ENCODE measurements at places on chromosomes 4 and X.

DNA sequence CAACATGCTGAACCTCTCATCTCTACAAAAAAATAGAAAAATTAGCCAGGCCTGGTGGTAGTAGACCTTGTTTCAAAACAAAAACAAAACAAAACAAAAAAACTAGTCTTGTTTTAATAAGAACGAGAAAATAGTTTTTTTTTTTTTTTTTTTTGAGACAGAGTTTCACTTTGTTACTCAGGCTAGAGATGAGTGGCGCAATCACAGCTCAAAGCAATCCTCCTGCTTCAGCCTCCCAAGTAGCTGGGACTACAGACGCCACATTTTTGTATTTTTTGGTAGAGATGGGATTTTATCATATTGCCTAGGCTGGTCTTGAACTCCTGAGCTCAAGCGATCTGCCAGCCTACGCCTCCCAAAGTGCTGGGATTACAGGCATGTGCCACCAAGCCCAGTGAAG lies 47.7 kb upstream of the UGDH start:
- H3K4me3 ChIP-seq: no peak overlapping the region
- H3K27ac ChIP-seq: no peak overlapping the region
- no peak for DNase-seq
- no peaks in the 10 kb centered on the region for H3K36me3 ChIP-seq
- H3K27me3 ChIP-seq: no peaks in the 10 kb centered on the region

- no peaks in the 10 kb centered on the region for H3K4me1 ChIP-seq
- no peaks in the 10 kb centered on the region for H3K27me3 ChIP-seq
- H3K4me3 ChIP-seq: no peak overlapping the region
- H3K27ac ChIP-seq: no peak overlapping the region
- H3K36me3 ChIP-seq: no peaks in the 10 kb centered on the region
These were observed 106.4 kb upstream of the NWD2 start for GRCh38 chr4:37138019-37138653.

DNA sequence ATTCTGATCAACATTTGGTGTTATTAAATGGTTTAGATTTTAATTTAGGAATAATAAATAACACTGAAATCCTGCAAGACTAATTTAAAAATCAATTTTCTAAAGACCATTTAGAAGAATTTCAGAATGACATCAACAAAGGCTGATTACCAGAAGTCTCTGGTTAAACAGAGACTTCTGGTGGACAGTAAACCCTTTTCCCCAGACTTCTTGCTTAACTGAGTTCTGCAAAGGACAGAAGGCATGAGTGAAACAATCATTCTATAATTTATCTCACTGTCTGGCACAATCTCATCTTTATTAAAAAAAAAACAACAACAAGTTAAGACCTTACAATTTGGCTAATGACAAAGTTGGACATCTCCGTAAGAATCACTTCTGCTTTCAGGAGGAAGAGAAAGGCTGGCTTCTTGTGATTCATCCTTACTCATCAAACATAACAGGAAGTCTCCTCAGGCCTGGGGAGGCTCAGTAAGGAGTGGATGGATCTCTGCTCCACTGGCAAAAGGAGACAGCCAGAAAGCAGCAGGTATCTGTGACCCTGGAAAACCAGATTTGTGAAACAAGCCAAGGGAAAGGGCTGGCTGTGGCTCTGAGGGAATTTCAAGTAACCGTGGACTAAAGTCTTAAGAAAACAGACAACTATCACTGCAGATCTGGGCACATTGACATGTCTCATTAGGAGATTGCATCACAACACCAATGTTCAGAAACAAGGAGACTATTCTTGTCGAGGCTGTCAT lies 908 bp upstream of the TLR6 start:
- H3K4me3 ChIP-seq: peak overlapping the region; percentile 79
- no peaks in the 10 kb centered on the region for H3K36me3 ChIP-seq
- peak; percentile 47 for DNase-seq
- peaks cover 3% of the 10 kb centered on the region for H3K27me3 ChIP-seq

DNA sequence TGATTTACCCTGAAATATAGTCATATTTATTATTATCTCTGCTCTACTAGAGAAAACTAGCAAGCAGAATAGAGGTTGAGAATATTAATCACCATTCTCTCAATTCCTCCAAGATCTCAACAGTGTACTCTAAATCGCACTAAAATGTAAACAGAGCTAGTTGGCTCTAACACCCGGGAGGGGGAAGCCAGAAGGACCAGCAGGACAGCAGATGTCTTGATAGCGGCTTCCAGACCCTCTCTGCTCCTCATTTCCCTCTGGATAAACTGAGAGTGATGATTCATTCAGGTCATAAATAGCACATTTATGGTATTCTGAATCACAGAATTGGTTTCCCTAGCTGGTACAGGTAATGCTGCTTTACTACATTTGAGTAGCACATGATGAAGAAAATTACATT lies 82.5 kb downstream of the TBC1D9 start:
- H3K27ac ChIP-seq: no peak overlapping the region
- no peaks in the 10 kb centered on the region for H3K36me3 ChIP-seq
- no peak overlapping the region for H3K4me3 ChIP-seq
- peaks cover 7% of the 10 kb centered on the region for H3K4me1 ChIP-seq
- no peaks in the 10 kb centered on the region for H3K27me3 ChIP-seq

DNA sequence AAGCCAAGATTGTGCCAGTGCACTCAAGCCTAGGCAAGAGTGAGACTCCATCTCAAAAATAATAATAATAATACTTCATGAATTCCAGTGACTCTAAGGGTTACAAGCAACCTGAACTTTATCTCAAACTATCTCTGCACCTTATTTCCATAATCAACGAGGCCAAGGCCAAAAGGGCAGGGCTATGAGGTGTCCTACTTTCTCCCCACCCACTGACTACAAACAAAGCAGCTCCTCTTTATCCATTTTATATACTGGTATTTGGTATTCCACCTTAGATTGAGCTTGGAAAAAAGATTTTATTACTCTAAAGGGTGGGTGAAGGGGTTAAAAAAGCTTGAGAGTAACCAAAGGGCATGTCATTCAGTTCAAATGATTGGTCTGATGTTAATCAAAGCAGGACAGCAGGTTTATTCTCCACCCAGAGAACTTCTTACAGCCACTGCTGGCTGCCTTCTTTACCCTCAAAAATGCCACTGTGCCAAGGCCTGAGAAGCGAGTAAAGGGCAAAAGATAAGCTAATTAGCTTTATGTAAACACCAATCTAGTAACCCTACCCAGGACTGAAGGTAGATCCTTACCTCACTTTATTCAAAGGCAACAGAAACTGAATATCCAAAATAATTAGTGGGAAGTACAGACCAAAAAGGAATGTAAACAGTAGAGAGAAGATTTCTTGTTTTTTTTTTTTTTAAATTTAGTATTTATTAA lies 28.2 kb downstream of the APOO start:
- H3K27ac ChIP-seq: no peak overlapping the region
- H3K4me3 ChIP-seq: no peak overlapping the region
- H3K27me3 ChIP-seq: no peaks in the 10 kb centered on the region
- no peaks in the 10 kb centered on the region for H3K36me3 ChIP-seq
- H3K4me1 ChIP-seq: peaks cover 9% of the 10 kb centered on the region
- no peak for DNase-seq

- no peaks in the 10 kb centered on the region for H3K4me1 ChIP-seq
- H3K27me3 ChIP-seq: peaks cover 3% of the 10 kb centered on the region
- no peaks in the 10 kb centered on the region for H3K36me3 ChIP-seq
These were observed 159.9 kb upstream of the DIPK2B start for GRCh38 chrX:45360571-45360970.

DNA sequence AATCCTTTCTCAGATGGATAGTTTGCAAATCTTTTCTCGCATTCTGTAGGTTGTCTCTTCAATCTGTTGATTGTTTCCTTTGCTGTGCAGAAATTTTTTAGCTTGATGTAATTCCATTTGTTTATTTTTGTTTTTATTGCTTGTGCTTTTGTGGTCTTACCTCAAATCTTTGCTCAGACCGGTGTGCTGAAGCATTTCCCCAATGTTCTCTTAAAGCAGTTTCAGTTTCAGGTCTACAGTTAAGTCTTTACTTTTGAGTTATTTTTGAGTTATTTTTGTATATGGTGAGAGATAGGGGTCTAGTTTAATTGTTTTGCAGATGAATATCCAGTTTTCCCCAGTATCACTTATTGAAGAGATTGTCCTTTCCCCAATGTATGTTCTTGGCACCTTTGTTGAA lies 18.2 kb upstream of the SLC25A14 start:
- no peak for DNase-seq
- H3K4me1 ChIP-seq: peaks cover 2% of the 10 kb centered on the region
- H3K36me3 ChIP-seq: no peaks in the 10 kb centered on the region
- H3K27me3 ChIP-seq: peaks cover 6% of the 10 kb centered on the region
- no peak overlapping the region for H3K27ac ChIP-seq

GRCh38 chrX:122813876-122814275 lies 370.2 kb upstream of the GRIA3 start:
- H3K27me3 ChIP-seq: no peaks in the 10 kb centered on the region
- H3K27ac ChIP-seq: no peak overlapping the region
- H3K4me3 ChIP-seq: no peak overlapping the region
- no peaks in the 10 kb centered on the region for H3K4me1 ChIP-seq
- no peak for DNase-seq
- no peaks in the 10 kb centered on the region for H3K36me3 ChIP-seq

DNA sequence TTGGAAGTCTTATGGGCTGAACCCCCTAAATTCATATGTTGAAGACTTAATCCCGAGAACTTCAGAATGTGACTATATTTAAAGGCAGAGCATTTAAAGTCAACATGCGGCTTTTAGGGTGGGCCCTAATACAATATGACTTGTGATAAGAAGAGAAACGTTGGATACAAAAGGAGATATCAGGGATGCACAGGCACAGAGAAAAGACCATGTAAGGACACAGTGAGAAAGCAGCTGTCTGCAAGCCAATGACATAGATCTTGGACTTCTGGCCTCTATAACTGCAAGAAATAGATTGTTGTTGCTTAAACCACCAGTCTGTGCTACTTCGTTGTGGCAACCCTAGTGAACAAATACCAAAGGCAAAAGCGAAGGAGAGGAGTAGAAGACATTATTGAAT lies 42.2 kb downstream of the GABRG1 start:
- H3K4me1 ChIP-seq: no peaks in the 10 kb centered on the region
- no peaks in the 10 kb centered on the region for H3K27me3 ChIP-seq
- no peaks in the 10 kb centered on the region for H3K36me3 ChIP-seq
- DNase-seq: no peak
- H3K4me3 ChIP-seq: no peak overlapping the region

- H3K36me3 ChIP-seq: no peaks in the 10 kb centered on the region
- DNase-seq: no peak
- H3K27ac ChIP-seq: no peak overlapping the region
- no peaks in the 10 kb centered on the region for H3K27me3 ChIP-seq
- H3K4me1 ChIP-seq: peaks cover 15% of the 10 kb centered on the region
These were observed 2.7 kb upstream of the RTL3 start for GRCh38 chrX:78661836-78662235.

DNA sequence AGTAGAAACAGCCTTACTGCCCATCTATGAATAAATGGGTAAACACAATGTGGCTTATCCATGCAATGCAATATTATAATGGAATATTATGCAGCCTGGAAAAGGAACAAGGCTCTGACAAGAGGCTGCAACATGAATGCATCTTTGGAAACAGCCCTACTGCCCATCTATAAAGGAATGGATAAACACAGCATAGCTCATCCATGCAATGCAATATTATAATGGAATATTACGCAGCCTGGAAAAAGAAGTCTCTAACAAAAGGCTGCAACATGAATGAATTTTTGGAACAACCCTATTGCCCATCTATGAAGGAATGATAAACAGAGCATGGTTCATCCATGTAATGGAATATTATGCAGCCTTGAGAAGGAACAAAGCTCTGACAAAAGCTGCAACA lies 161.0 kb downstream of the CRLF2 start:
- no peaks in the 10 kb centered on the region for H3K4me1 ChIP-seq
- DNase-seq: no peak

DNA sequence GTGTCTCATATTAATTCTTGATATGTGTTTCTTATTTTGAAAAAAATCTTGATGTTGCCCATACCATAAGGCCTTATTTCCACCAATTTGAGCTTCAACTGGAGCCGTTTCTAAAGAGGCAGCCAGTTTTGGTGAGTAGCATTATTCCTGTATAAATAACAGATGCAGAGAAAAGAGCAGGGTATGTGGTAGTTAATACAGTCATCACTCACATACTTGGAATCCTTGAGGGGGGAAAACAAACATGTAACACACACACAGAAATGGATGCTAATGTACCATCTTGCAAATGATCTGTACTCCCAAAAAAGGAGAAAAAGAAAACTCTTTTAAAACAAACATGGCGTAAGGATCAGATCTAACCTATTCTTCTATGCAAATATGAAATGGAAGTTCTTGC lies 389.7 kb downstream of the GPM6A start:
- no peak overlapping the region for H3K27ac ChIP-seq
- DNase-seq: no peak
- no peaks in the 10 kb centered on the region for H3K4me1 ChIP-seq
- no peaks in the 10 kb centered on the region for H3K27me3 ChIP-seq
- no peak overlapping the region for H3K4me3 ChIP-seq

GRCh38 chr4:142933207-142933606 lies 87.1 kb upstream of the INPP4B start:
- DNase-seq: no peak
- H3K36me3 ChIP-seq: no peaks in the 10 kb centered on the region
- H3K4me3 ChIP-seq: no peak overlapping the region
- H3K27ac ChIP-seq: no peak overlapping the region

DNA sequence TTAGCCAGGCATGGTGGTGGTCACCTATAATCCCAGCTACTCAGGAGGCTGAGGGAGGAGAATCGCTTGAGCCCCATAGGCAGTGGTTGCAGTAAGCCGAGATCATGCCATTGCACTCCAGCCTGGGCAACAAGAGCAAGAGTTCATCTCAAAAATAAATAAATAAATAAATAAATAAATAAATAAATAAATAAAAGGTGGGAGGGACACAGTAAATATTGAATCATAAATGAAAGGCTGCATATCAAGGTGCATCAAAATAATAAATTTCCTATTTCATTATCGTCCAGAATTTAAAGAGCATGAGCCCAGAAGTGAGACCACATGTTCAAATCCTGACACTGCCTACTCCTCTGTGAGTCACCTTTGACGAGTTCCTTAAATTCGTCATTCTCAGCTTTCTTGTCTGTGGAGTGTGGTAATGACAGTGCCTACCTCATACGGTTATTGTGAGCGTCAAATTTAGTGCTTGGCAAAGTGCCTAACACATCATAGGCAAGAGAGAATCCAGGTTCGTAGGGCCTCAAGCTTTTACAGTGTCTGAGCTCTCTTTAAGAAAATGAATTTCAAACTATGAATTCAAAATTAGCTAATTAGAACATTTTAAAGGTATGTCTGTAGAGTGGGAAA lies 49.9 kb downstream of the IL15 start:
- H3K27ac ChIP-seq: no peak overlapping the region
- no peak overlapping the region for H3K4me3 ChIP-seq
- H3K27me3 ChIP-seq: no peaks in the 10 kb centered on the region
- no peaks in the 10 kb centered on the region for H3K4me1 ChIP-seq
- no peak for DNase-seq

GRCh38 chr4:123922847-123923246 lies 526.3 kb downstream of the SPRY1 start:
- no peak overlapping the region for H3K27ac ChIP-seq
- DNase-seq: no peak

GRCh38 chr4:98230961-98231360 lies 30.2 kb upstream of the RAP1GDS1 start:
- H3K4me1 ChIP-seq: peaks cover 3% of the 10 kb centered on the region
- no peaks in the 10 kb centered on the region for H3K27me3 ChIP-seq
- H3K27ac ChIP-seq: no peak overlapping the region
- no peak overlapping the region for H3K4me3 ChIP-seq
- no peak for DNase-seq

All from activated CD8-positive, alpha-beta T cell treated with anti-CD3 and anti-CD28 coated beads for 36 hours (primary cell).